Hepatic stellate cell (primary cell): ENCODE measurements at places on chromosomes 2 and 18.
A peak's percentile ranks its signal among the peaks of the same experiment; 100 is the strongest.

DNA sequence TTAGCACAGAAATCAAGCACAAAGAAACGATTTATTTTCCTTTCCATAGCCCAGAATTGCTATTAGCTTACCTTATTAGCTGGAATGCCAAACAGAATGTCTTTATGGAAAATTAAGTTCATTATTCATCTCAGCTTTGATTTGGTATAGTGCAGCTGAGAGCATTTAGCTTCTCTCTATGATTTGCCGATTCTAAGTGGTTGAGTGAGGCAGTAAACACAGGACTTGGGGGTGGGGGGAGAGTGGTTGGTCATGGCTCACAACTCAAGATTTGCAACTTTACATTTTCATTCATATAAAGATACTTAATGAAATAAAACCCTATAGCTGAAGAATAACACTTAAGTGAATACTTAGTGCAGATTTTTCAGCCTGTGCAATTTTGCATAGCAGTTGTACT is 395.2 kb downstream of the TGIF1 start:
- DNase-seq, result no peak

- peak; percentile 3 for DNase-seq
Measured at GRCh38 chr18:43662657-43663056, 385.4 kb upstream of the SYT4 start.

DNA sequence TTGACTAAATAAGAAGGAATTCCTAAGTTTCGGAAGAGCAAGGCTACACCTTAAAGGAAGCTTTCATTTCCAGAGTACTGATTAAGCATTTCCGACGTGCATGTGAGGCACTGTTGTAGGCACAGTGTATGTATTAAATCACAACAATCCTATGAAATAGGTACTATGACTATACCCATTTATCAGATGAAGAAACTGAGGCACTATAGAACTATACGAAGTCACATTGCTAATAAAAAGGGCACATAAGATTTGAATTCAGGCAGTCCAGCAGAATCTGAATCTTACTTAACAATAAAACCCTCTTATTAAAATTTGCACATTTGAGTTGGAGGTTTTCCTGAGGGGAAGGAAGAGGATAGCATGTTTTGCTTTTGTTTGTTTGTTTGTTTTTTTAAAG is 243.5 kb upstream of the FANCL start:
- DNase-seq, result no peak

DNA sequence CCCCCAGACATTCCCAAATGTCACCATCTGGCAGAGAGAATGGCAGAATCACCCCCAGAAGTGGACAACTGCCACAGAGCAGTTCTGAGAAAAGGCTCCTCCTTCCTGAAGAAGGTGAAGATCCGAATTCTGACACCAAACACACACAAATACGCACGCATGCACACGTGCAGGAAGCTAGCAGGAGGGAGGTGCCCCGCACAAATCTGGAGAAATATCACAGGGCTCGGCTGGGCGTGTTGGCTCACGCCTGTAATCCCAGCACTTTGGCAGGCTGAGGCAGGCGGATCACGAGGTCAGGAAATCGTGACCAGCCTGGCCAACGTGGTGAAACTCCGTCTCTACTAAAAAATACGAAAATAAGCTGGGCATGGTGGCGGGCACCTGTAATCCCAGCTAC is 38.5 kb upstream of the ATG16L1 start:
- DNase-seq, result no peak

GRCh38 chr2:76678383-76679024 is 843.7 kb downstream of the LRRTM4 start:
- no peak for DNase-seq

DNA sequence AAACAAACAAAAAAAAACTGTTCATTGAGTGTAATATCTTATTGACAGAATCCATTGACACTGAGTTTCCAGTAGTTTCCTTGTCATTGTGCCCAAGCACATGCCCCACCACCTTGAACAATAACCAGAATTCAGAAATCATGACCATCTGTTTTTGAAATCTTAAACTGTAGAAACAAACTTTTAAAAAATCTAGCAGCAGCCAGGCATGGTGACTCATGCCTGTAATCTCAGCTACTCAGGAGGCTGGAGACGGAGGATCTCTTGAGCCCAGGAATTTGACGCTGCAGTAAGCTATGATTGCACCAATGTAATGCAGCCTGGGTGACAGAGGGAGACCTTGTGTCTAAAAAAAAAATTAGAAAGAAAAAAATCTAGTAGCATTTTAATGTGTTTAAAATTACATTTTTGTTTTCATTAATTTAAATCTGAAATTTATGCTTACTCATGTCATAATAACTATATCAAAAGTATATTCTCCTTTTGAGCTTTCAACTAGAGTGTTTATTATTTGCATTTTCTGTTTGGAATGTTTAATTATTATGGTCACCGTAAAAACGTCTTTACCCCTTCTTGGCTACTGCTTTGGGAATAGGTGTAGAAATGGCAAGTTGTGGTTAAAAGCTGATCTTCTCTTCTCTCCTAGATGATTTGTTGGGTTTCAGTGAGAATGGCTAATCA is 25.2 kb upstream of the STON1 start:
- DNase-seq, result peak; percentile 28

DNA sequence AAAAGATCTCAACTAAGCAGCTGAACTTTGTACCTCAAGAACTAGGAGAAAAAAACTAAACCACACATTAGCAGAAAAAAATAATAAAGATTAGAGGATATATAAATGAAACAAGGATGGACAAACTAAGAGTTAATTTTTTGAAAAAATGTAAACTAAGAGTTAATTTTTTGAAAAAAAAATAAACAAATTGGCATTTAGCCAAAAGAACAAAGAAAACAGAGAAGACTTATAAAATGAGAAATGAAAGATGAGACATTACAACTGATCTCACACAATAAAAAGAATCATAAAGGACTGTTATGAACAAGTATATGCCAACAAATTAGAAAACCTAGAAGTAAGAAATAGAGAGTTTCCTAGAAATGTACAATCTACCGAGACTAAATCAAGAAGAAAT is 859.2 kb upstream of the GYPC start:
- DNase-seq, result no peak

- no peak for DNase-seq
Measured at GRCh38 chr2:160254189-160254762, 54.2 kb upstream of the ITGB6 start.

DNA sequence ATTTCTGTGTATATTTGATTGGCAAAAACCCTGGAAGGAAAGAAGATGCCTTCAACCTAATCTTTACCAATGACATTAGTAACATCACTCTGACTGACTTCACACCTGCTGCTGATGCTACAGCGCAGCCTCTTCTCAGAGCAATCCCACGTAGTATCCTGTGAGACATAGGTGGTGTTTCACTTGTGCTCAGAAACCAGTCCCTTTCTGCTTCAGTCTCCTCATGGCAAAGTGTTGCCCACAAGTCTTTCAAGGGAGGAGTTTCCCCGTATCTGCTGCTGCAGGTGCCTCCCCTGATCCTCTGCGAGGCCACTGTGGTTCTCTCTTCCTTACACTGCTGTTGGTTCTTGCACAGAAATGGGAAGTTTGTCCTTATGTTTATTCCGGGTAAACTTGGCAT is 433.2 kb upstream of the TNP1 start:
- DNase-seq, result no peak

DNA sequence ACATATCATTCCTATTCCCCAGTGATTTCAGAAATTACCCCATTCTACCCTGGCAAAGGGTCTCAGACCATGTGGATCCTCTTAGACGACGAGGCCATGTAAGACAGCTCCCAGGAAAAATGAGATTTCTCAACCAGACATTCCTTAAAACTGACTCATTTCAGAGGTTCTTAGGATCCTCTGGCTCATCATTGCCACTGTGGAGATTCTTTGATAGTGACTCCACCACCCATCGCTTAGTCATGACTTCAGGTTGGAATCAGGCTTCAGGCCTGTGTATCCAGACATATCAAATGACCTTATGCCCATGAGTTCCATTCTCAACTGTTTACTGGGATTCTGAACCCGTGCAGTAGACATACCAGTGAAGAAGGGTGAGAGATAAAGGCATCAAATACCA is 245.6 kb upstream of the TCF4 start:
- DNase-seq, result peak; percentile 78
